ENCODE measurements at places on chromosomes 2 and 18.

GRCh38 chr2:227932001-227932400 is 60.6 kb downstream of the DAW1 start:
- ATAC-seq, result no peak

DNA sequence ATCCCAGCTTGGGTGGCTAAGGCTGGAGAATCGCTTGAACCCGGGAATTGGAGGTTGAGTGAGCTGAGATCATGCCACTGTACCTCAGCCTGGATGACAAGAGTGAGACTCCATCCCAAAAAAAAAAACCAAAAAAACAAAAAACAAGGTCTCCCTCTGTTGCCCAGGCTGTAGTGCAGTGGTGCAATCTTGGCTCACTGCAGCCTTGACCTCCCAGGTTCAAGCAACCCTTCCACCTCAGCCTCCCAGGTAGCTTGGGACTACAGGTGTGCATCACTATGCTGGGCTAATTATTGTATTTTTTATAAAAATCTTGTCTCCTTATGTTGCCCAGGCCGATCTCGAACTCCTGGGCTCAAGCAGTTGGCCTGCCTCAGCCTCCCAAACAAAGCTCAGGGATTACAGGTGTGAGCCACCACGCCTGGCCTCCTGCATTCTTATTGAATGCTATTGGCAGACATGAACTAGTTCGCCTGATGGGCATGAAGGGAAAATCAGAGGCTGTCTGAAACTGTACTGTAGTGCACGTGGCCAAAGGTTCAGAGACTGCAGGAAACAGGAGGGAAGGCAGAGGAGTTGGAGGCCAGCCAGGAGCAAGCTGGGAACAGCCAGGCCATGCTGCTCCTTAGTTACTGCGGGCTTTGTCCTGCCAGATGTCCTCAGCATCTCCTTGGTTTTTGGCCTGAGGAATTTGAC is 16.0 kb upstream of the ASXL2 start:
- no peak for ATAC-seq

DNA sequence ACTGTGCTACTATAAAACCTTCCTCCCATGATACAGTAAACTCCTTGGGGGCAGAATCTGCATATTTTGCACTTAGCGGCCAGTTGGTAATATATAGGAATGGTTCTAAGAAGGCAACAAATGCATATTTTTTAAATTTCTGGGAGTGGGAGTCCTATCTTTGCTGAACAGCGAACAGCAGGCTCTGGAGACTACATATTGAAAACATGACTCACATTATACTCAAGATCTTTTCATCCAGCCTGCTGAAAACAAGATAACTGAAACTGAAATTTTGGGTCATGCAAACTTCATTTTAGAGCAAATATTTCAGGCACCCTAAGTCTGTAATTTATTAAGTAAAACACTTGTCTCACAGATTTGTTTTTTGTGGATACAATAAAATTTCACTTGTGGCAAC is 122.2 kb downstream of the SATB2 start:
- no peak for ATAC-seq

DNA sequence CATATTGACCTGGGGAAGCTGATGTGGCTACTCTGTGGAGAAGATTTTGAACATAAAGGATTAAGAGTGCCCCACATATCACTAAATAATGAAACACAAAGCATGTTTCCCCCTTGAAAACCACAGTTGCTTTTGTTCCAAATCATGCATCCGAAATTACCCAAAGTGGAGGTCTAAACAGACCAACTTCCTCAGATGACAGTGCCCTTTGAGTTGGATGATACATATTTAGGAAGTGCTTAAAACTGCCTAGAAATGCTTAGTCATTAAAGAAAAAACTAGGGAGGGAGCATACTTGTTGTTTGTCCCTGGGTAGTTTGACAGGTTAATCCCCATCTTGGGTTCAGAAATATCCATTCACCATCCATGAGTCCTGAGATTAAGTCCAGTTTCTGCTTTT is 1070.3 kb downstream of the SUCLG1 start:
- ATAC-seq, result no peak

DNA sequence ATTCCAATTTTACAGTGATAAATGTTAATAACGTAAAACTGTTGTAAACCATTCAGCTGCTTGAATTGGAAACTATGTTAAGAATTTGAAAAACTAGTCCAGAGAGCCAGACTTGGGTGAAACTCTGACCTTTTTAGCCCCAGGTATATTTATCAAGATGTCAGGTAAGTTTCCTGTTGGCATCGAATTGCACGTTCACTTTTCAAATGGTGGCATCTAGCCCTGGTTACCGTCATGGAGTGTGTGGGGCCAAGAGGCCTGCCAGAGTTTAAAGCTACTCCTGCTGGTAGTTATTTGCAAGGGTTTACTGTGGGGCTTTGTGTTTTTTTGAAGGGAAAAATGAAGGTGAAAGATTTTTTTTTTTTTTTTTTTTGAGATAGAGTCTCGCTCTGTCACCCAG is 109.9 kb downstream of the WDSUB1 start:
- no peak for ATAC-seq

DNA sequence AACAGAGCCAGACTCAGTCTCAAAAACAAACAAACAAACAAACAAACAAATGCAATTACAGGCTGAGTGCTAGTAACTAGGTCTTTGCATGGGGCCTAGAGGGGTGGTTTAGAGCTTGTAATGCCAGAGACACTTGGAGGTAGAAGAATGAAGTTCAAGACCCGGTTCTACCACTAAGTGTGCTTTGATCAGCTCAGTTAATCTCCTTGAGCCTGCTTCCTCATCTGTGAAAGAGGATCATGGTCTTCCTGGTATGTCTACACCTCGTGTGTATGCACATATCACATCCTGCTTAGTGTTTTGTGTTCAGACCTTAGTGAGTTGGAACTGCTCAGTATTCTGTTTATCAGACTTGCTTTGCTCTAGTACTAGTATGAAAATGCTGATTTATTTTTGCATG is 4.8 kb upstream of the ATP6V1C2 start:
- ATAC-seq, result no peak

DNA sequence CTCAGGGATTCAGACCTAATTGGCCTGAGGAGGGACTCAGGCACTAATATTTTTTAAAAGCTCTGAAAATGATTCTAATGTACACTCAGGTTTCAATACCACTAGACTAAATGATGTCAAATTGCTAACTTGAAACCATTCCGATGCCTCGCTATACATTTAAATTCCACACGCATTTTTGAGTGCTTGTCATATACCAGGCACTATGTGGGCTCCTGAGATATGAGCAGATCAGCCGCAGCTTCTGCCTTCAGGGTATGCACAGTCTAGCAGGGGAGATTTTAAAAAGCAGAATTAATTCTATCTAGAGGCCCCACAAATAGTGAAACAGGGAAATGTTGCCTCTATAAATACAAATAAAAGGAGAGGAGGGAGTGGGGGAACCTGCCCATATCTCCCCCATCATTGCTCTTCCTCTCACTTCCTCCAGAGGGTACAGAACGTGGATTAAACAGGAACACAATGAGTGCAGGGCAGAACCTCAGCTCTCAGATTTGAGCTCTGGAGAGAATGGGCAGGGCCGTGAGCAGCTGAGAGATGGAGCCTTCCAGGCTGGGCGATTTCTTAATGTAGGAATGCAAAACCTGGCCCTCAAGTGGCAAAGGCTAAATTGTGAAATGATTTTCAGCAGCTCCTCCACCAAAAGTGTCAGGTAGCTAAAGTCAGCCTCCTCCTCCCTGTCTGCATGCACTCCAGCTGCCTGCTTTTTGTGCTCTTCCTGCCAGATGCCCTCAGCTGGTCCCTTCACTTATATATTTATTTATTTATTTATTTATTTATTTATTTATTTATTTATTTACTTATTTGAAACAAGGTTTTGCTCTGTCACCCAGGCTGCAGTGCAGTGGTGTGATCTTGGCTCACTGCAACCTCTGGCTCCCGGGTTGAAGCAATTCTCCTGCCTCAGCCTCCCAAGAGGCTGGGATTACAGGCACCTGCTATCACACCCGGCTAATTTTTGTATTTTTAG is 24.6 kb upstream of the LBH start:
- ATAC-seq, result no peak

DNA sequence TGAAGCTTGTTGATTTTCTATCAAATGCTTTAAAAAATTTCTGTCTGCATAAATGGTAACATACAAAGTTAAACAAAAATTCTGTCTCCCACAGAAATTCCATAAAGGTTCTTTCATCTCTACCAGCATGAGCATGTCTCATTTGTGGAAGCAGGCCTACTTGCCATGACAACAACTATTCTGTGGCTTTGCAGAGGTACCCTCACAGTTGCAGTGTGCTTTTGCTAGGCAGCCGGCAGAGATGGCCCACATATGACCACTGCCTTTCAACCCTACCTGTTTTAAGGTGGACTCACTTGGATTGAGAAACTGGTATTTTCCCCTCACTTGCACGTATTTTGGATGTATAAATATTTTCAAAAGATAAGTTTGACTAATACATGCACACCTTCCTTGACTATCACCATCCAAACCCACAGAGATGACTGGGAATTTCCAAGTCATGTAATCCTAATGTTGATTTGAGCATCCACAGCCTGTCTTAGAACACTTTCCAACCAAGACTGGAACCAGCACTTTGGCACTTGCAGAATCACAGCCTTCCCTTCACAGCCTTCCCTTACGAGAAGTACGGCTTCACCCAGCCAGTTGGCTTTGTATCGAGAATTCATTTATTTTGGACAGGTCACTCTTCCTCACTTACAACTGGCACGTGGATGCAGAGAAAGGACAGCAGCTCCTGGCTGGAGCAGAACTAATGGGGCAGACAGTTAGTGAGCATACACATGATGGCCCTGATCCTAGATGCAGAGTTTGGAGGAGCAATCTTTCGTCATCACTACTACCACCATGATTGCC is 9.3 kb upstream of the FHL2 start:
- ATAC-seq, result no peak

GRCh38 chr18:7808992-7809391 is 241.9 kb downstream of the PTPRM start:
- ATAC-seq, result no peak

DNA sequence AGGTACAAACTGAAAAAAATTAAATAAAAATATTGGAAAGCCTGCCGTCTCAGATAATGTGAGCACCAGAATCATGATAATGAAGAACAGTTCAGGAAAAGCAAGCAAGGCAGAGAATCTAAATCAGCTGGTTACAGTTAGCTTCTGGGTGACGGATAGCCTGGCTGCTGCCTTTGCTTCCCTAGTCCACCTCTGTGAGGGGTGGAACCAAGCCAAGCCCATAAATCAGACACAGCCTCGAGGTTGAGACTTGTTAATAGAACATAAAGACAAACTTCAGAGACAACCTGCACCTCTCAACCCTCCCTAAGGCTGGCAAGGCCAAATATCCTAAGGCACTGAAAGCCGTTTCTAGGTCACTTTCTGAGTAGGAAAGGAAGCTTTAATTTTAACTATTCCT is 334.7 kb upstream of the SLC39A10 start:
- no peak for ATAC-seq

DNA sequence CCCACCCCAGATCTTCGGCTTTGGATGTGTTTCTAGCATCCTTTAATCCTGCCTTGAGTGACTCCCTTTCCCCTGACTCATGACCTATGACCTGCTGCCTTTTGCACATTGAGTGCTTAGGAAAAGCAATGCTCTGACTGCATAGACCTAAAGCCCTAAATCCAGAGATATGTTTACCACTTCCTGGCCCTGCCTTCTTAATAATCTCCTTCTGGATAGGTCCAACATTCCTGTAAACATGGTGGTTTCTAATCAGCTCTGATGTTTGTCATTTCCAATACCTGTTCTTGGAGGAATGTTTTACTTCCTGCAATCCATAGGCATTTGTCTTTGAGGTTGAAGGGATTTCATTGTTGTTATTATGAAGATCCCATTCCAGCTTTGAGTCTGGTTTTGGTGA is 2.3 kb downstream of the SLC3A1 start:
- ATAC-seq, result no peak

GRCh38 chr2:128664499-128664971 is 345.9 kb upstream of the HS6ST1 start:
- ATAC-seq, result no peak

GRCh38 chr2:239106314-239106908 is 258.5 kb downstream of the TWIST2 start:
- no peak for ATAC-seq

DNA sequence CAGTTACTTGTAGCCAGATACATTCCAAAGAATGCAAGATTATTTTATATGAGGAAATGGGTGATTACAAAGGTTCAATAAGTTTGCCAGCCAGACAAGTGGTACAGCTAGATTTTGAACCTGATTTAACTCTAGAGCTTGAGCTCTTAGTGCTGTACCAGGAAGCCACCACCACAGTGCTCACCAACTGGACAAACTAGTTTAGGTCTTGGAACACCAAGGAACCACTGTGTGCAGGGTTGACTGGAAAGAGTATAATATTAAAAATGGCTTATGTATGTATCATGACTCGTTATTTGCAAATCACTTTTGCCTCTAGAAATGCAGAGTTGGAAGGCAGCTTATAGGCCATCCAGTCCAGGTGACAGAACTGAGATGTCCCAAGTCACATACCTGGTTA is 177.2 kb downstream of the TXNL1 start:
- ATAC-seq, result no peak

- ATAC-seq, result no peak
Observed at GRCh38 chr2:33168922-33169321, 222.2 kb downstream of the LTBP1 start.

DNA sequence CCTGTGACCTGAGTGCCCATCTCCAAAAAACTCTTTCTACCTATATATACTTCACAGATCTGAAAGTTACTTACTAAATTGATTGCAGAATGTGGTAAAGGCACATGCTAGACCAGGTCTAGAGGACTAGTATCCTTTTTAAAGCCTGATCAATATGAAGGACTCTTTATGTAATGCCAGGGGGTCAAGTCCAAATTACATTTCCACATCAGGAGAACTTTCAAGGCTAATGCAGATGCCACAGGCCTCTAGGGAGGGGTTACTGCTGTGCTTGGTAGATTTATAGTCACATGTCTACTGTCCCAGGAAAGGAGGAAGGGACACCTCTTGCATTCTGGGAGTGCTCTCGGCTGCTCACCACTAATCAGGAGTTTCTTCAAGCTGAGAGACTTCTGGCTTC is 118.4 kb upstream of the NOSTRIN start:
- no peak for ATAC-seq

DNA sequence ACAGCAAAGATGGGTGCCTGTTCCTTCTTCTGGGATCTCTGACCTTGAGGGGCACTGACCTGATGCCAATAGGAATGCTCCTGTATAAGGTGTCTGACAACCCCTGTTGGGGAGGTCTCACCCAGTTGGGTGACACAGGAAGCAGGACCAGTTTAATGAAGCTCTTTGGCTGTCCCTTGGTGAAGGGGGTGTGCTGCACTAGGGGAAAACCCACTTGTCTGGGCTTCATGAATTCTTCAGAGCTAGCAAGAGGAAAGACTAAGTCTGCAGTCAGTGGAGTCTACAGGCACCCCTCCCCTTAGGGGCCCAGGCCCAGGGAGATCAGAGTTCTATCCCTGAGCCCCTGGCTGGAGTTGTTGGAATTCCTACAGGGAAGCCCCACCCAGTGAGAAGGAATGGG is 550.8 kb upstream of the CHAC2 start:
- ATAC-seq, result no peak

GRCh38 chr18:3528231-3528630 is 78.3 kb downstream of the TGIF1 start:
- ATAC-seq, result no peak

DNA sequence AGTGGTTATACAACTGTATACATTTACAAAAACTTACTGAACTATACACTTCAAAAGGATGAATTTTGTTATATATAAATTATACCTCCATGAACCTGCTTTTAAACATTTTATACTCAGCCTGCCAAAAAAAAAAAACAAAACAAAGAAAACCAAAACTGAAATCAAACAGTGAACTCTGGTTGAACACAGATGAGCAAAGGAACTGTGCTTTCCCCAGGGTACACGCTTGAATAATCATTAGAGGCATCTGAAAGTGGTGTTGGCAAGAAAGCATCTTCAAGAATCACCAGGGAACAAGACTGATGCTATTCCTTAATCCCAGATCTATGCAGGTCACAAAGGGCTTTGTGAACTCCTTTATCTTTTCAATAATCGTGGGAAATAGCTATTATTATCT is 77.0 kb upstream of the LYPD1 start:
- ATAC-seq, result no peak

Measured in stimulated activated memory B cell treated with anti-CD40 and anti-IgM and Interleukin-4, amounts not matched to agents 10 μg/mL and 1 μg/mL and 100 μg/mL, for 72 hours (primary cell).